ENCODE measurements at places on chromosomes 1 and 21.

GRCh38 chr1:206908038-206908437 is 10.8 kb downstream of the IL24 start:
- no peak for DNase-seq

GRCh38 chr1:223659711-223660110 is 5.8 kb downstream of the CAPN8 start:
- no peak for DNase-seq

DNA sequence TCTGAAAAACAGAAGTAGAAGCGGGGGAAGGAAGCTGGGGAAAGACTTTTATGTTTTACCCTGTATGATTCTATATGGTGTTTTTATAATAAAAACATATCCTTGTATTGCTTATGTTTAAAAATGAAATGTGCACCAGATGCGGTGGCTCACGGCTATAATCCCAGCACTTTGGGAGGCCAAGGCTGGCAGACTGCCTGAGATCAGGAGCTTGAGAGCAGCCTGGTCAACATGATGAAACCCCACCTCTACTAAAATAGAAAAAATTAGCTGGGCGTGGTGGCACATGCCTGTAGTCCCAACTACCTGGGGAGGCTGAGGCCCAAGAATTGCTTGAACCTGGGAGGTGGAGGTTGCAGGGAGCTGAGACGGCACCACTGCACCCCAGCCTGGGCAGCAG is 155.4 kb downstream of the SMYD3 start:
- no peak for DNase-seq

DNA sequence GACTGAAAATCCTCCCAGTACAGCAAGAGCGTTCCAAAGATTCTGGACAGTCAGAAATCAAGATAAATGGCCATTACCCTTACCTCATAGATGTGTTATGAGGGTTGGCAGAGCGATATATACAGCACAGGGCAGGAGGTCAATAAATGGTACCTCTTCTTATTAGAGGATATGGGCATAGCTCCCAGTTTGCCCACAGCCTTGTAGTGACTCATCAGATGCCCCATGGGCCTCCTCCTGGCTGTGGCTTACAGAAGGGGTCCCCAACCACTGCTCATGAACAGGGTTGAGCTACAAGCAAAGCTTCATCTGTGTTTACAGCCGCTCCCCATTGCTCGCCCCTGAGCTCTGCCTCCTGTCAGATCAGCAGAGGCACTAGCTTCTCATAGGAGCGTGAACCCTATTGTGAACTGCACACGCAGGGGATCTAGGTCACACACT is 7.3 kb upstream of the IFNGR2 start:
- DNase-seq: no peak

DNA sequence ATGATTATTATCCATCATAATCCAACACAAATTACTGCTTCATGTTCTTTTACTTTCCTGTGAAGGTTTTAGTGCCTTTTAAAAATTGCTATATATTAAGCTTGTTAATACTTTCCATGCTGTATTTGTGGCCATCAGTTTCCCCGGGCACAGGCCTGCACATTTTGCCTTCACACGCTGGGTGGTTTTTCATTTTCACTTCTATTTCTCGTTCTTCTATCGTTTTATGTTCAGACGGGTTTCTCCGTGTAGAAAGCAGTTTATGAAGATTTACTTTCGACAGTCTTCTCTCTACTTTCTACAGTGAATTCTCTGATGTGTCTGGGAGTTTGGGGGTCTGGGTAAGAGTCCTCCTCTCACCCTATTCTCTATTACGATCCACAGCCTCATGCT is 9.5 kb downstream of the RUNX3 start:
- DNase-seq: no peak

GRCh38 chr21:42455196-42455595 is 40.8 kb downstream of the RSPH1 start:
- no peak for DNase-seq

DNA sequence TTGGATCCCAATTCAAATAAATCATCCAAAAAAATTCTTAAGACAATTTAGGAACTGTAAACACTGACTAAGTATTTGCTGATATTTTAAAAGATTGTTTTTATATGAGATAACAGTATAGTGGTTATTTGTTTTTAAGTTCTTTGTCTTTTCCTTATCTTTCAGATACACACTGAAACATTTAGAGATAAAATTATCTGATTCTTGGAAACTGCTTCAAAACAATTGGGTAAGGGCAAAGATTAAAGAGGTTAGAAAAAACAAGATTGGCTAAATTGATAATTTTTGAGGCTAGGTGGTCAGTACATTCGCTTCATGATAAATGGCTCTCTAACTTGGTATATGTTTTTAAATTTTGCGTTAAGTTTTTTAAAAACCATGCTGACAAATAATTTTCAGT is 117.3 kb downstream of the PSMG1 start:
- DNase-seq: no peak

DNA sequence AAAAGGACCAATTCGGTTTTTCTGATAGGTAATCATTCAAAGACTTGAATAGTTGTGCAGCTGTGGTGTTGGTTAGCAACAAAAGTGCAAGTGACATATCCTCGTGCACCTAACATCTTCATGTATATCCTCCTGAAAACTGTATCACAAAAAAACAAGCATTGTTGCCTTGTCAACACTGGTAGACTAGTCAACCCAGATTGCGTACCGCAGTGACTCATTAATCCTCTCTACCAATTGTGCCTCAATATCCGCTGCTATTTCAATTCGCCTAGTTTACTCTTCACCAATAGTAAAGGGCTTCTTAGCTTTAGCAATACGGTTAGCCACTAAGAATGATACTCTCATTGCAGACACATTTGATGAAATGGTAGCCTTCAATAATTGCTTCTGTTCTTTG is 3.5 kb downstream of the HHAT start:
- no peak for DNase-seq

DNA sequence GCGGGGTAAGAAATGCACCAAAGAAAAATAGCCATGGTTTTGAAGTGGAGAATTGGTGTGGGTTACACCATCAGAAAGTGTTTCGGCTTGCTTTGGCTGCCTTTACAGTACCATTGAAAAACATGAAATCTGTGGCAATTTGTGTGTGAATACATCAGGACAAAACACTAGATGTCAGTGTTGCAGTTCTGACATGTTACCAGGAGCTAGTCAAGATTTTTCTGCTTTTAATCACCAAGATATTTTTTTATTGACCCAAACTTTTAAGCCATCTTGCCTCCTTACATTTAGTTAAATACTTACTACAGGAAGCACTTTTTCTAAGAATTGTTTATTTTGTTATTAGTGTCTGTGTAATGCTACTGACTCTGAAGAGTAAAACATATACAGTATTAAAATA is 14.3 kb downstream of the RRP15 start:
- peak; percentile 63 for DNase-seq

- peak; percentile 8 for DNase-seq
Observed at GRCh38 chr21:44455524-44456213, 359 bp downstream of the LRRC3 start.

- DNase-seq: no peak
Observed at GRCh38 chr1:166882893-166883292, 6.8 kb upstream of the TADA1 start.

DNA sequence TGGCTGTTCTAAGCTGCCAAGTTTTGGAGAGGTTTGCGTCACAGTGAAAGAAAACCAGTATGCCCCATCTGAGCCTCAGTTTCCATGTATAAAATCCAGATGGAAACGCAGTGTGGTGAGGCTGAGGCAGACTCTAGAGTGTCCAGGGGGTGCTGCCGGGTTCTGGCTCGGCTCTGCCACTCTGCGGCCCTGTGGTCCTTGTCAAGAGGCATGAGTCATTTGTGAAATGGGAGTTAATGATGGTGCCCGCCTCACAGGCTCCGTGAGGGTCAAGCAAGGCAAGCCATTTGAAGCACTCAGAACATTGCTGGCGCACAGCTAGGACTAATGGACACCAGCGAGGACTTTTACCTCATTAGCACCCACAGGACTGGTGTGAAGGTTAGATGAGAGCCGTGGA is 214.3 kb downstream of the PTPRU start:
- DNase-seq: no peak

- peak; percentile 79 for DNase-seq
Observed at GRCh38 chr1:168582688-168583336, 6.4 kb downstream of the XCL1 start.

DNA sequence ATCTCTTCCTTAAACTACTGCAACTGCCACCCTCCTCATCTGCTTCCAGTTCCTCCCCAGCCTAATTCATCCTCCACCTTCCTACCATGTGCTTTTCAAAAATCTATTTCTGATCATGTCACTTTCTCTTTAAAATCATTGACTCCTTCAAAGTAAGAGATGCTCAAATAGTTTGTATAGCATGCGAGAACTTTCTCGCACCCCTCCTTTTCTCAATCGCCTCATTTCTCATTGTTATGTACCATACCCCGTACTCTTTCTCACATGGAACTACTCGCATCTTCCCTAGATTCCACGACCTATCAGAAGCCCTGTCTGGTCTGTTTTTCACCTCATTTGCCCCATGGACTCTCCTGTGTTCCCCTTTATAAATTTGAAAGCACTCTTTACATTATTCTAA is 238.2 kb downstream of the NRIP1 start:
- DNase-seq: no peak

DNA sequence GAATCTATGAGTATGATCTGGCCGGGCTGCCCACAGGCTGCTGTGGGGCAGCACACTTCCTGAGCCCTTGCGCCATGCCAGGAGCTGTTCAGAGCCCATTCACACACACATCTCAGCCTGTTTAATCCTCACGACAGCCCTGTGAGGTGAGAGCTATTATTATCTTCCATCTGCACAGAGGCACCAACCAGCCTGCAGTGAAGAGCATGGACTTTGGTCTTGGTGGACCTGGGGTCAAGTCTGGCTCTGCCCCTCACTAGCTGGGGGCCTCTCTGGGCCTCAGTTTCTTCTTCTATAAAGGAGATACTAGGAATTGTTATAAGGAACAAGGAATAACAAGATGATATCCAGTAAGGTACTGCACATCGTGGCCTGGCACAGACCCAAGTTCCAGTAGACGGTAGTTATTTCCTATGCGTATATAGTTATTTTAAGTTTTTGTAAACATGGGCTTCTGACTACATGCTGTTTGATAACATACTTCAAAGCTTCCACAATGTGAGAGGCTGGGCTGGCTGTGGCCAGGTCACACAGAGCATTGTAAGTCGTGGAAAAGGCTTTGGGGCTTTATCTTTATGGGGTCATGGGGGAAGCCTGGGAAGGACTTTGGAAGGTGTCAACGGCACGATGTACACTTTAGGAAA is 3.4 kb upstream of the PADI2 start:
- no peak for DNase-seq

DNA sequence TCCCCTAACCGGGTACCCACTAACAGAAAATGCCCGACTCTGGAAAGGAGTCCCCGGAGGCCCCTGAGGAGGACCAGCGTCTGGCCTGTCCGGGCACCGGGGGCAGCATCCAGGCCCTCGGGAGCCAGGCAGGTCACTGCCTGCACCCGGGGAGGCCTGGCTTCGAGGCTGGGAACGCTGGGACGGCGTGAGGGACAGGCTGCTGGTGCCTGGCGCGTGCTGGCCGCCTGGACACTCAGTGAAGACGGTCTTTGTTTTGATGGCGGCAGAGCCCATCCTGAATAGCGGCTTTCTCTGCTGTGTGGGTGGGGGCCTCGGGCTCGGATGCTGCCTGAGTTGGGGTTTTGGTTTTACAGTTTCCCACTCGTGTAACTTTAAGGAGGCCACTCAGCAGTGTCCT is 37.6 kb downstream of the PRKCZ start:
- no peak for DNase-seq

- no peak for DNase-seq
Observed at GRCh38 chr1:6420454-6421042, 829 bp upstream of the HES2 start.

DNA sequence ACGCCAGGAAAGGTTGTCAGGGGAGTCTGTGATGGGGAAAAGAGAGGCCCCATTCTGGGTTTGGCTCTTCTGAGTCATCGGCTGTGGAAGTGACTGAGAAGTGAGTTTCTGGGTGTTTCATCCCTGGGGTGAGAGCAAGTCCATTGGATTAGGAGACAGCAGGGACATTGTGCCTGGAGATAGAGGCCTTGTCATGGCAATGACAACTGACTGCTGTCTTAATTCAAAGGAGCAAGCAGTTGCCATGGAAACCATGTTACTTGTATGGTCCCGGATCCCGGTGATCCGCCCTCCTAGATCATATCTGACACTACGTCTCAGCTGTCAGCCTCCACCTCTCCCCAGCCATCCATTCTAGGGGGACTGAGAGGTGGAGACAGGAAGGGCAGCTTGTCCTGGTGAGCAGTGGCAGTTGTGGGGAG is 34.4 kb downstream of the KIAA0040 start:
- DNase-seq: no peak

DNA sequence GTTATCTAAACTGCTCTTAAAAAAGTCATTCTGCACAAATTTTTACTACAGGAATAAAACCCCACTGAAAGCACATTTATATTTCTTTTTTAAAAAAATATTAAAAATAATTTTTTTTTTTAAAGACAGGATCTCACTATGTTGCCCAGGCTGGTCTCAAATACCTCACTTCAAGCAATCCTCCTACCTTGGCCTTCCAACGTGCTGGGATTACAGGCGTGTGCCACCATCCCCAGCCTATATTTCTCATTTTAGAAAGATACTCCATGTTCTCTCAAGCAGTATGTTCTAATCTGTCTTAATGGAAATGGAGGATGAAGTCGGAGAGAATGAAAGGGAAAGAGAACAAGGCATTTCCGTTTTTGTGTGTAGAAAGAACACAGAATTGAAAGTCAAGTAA is 17.1 kb downstream of the USP24 start:
- DNase-seq: no peak

All from fibroblast of skin of abdomen (primary cell).